CD8-positive, alpha-beta memory T cell (primary cell): ENCODE measurements at places on chromosomes 6 and 20. TPM values are rescaled to one million over a fixed set of nuclear protein-coding genes. Genes with fewer than 3 reads are reported as not detected.
A peak's percentile ranks its signal among the peaks of the same experiment; 100 is the strongest.

Gene BPIFB2
- total RNA-seq = not detected

Gene CD2AP
- 28.8 TPM for total RNA-seq

DNA sequence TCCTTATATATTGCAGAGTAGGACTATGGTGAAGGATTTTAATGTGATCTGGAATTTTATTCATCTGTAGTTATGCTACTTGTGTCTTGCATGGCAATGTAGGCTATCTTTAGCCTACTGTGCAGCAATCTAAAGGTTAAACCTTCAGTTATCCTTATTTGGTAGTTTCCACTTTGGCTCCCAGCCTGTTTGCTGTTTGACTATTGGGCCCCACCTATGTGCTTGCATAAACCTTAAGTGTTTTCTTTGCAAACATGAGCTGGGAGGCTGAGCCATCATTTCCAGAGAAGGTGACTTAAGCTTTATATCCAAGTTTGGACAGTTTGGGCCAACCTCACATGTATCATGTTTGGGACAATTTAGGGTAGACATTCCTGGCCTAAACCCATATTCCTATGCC is 537.5 kb downstream of the BTBD3 start:
- DNase-seq = no peak

DNA sequence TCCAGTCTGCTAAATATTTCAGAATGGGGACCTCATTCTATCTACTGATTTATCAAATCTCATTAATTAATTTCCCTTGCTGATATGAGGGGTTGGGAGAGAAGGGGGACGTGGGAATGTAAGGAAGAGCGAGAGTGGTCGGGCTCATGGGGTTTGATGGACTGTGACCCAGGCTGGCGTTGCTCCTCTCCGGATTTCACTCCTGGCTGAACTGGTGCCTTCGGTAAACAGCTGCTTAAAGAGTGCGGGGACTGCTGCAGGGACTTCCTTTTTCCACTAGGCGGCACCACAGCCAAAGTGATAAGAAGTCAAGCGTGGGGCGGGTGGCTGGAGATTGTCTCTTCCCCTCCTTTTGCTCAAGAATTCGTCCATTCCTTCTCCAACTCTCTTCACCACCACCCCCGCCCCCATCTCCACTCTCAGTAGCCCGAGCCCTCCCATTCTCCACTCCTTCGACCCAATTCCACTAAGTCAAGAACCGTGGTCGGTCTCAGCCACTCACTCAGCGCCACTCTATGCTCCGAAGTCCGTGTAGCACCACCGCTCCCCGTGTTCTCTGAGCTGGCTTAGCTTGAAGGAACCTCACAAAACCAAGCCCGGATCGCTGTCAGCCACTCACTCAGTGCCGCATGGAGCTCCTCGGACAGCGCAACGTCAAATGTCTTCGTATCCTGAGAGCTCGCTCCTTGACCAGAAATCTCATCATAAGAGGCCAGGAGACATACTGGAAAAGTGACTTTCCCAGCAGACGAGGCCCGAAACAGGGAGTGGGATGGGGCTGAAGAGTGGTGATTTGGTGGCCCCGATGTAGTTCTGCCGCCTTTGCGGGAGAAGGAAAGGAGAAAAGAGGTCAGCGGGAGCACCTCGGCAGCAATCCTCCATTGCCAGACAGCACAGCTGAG is 9.7 kb downstream of the TRIM31 start:
- peak; percentile 76 for DNase-seq

DNA sequence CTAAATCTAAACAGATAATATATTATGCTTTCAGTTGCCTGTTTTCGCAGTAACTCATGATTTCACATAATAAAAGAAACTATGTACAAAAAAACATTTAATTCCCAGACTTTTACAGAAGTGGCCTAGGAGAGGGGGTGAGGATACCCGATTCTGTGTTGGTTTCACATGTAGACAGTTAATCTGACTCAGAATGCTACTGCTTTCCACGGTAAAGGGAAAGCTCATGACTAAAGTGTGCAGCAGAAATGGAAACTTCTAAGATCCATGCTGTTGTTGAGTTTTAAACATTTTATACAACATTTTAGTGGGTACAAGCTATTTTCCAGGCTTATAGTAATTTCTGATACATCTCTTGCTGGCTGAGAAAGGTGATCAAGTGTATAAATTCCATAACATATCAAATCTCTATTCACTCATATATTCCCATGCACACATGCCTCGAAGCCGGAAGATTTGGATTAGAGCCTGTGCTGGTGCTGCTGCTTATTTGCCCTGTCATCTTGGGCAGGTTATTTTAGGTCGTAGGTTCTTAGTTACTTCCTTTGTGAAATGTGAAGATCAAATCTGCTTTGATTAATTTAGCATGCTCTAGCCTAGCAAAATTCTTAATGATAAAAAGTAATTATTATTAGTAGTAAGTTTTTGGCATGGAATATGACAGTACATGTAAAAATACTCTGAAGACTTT is 896.7 kb upstream of the MAP3K7 start:
- no peak for DNase-seq
